ENCODE measurements at places on chromosomes 12 and 14. TPM values are rescaled to one million over a fixed set of nuclear protein-coding genes. Genes with fewer than 3 reads are reported as not detected.

ZNF664 gene
- 133 TPM for total RNA-seq

SLC22A17 gene
- total RNA-seq, result 42.7 TPM

UBE2N gene
- total RNA-seq, result 70.6 TPM

CPNE6 gene
- total RNA-seq, result not detected

WNT5B gene
- 99.5 TPM for total RNA-seq

BCL2L14 gene
- total RNA-seq, result not detected

- H3K4me1 ChIP-seq, result peaks cover 33% of the 10 kb centered on the region
- H3K36me3 ChIP-seq, result no peaks in the 10 kb centered on the region
- H3K4me3 ChIP-seq, result no peak overlapping the region
- H3K27ac ChIP-seq, result peak overlapping the region; percentile 13
Measured at GRCh38 chr12:25186788-25187402, 8.1 kb downstream of the DNAI7 start.

GRCh38 chr12:26499979-26500640 lies 304.7 kb downstream of the SSPN start:
- no peak for DNase-seq
- H3K27ac ChIP-seq, result no peak overlapping the region
- no peaks in the 10 kb centered on the region for H3K27me3 ChIP-seq
- H3K4me3 ChIP-seq, result no peak overlapping the region
- peaks cover 3% of the 10 kb centered on the region for H3K36me3 ChIP-seq
- H3K4me1 ChIP-seq, result no peaks in the 10 kb centered on the region

- no peaks in the 10 kb centered on the region for H3K36me3 ChIP-seq
- no peak overlapping the region for H3K4me3 ChIP-seq
- no peak overlapping the region for H3K27ac ChIP-seq
- DNase-seq, result no peak
- peaks cover 10% of the 10 kb centered on the region for H3K27me3 ChIP-seq
- H3K4me1 ChIP-seq, result peaks cover 2% of the 10 kb centered on the region
Measured at GRCh38 chr14:90140956-90141316, 79.1 kb downstream of the KCNK13 start.

DNA sequence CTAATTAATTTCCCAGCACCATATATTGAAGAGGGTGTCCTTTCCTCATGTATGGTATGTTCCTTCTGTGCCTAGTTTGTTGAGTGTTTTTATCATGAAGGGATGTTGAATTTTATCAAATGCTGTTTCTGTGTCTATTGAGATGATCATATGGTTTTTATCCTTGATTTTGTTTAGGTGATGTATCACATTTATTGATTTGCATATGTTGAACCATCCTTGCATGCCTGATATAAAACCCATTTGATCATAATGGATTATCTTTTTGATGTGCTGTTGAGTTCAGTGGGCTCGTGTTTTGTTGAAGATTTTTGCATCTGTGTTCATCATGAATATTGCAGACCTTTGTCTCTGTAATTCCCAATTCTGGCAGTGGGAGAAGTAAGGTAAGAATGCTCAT lies 44.6 kb downstream of the RASSF8 start:
- peaks cover 19% of the 10 kb centered on the region for H3K36me3 ChIP-seq
- H3K27me3 ChIP-seq, result no peaks in the 10 kb centered on the region
- H3K4me1 ChIP-seq, result peaks cover 23% of the 10 kb centered on the region
- no peak overlapping the region for H3K27ac ChIP-seq

- no peak overlapping the region for H3K4me3 ChIP-seq
- H3K36me3 ChIP-seq, result no peaks in the 10 kb centered on the region
- no peaks in the 10 kb centered on the region for H3K27me3 ChIP-seq
- H3K4me1 ChIP-seq, result no peaks in the 10 kb centered on the region
- H3K27ac ChIP-seq, result no peak overlapping the region
Measured at GRCh38 chr12:18990856-18991255, 138.7 kb upstream of the PLEKHA5 start.

- no peak for DNase-seq
- peaks cover 2% of the 10 kb centered on the region for H3K4me1 ChIP-seq
Measured at GRCh38 chr12:19394385-19394784, 44.9 kb upstream of the AEBP2 start.

DNA sequence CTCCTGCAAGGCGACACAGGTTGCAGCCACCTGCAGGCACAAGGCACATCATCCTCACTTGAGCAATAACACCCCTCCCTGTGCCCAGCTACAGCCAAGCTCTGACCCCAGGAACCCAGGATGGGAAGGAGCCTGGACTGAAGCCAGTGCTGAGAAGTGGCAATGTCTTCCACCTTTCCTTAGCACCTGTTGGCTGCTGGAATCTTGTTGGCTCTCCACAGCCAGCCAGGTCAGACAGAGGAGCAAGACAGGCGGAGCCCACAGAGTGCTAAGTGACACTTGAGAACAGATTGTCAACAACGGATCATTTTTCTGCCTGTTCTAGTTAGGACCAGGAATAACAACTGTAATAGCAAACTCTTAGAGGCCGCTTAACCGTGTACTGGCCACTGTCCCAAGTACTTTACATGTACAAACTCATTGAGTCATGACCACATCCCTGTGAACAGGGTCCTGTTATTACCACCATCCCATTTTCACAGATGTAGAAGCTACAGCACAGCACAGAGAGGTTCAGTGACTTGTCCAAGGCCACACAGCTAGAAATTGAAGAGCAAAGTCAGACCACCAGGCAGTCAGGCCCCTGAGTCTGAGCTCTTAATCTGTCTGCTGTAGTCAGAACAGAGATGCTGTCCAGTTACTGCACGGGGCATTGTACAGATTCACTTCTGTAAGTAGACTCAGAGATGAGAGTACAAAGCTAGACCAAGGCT lies 45.6 kb downstream of the RNFT2 start:
- no peaks in the 10 kb centered on the region for H3K27me3 ChIP-seq
- H3K4me1 ChIP-seq, result no peaks in the 10 kb centered on the region
- no peak overlapping the region for H3K27ac ChIP-seq
- H3K4me3 ChIP-seq, result no peak overlapping the region

DNA sequence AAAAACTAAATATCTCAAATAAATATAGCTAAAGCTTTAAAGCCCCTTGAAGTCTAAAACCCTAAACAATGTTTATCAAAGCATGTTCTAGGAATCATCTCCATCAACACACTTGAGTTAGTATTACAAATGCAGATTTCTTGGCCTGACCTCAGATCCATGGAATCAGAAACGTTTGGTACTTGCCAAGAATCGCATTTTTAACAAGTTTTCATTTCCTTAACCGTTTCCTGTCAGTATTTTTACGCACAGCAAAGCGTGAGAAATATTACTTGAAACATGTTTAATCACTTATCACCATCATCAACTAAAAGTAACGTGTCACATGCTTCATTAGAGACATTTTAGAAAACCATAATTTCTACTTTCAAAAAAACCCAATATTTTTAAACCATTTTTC lies 9.7 kb downstream of the SLCO1C1 start:
- H3K27ac ChIP-seq, result no peak overlapping the region
- H3K4me1 ChIP-seq, result no peaks in the 10 kb centered on the region
- no peaks in the 10 kb centered on the region for H3K27me3 ChIP-seq
- no peak overlapping the region for H3K4me3 ChIP-seq
- no peaks in the 10 kb centered on the region for H3K36me3 ChIP-seq
- no peak for DNase-seq

Measured in osteocyte (in vitro differentiated cells).